ENCODE measurements at places on chromosomes 6 and 20.

- DNase-seq, result no peak
Measured at GRCh38 chr6:128241216-128241615, 279.2 kb downstream of the PTPRK start.

DNA sequence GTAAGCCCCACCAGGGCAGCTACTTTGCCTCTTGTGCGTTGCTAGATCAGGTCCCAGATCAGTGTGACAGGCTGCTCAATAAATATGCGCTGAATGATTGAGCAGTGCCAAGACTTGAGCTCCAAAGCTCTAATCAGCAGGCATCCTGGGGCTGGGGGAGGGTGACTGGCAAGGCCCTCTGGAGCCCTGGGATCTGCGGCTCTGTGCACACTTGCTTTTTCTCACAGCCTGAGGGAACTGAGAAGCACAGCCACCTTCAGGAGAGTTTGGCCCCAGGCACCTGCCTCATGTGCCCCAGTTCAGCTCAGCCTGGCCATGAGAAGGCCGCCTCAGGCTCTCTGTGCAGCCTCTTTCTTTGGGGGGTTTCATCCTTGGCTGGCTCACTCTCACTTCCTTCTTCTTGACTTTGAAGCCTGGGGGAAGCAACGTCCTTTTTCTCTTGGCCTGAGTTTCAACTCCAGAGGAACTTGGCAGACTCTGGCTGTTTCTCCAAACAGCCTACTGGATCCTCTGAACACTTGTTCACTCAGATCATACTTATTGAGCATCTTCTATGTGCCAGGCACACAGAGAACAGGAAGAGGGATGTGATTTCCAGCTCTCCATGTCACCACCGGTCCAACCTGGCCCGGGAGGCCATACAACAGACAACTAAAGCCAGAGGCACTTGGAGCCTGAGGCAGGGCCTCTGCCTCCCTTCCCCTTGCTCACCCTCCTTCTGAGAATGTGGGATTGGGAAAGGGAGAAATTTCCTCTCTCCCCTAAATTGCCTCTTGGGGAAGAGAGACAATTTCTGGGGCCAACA lies 114.0 kb downstream of the VEGFA start:
- no peak for DNase-seq

GRCh38 chr20:4063631-4064030 lies 48.3 kb upstream of the RNF24 start:
- no peak for DNase-seq

DNA sequence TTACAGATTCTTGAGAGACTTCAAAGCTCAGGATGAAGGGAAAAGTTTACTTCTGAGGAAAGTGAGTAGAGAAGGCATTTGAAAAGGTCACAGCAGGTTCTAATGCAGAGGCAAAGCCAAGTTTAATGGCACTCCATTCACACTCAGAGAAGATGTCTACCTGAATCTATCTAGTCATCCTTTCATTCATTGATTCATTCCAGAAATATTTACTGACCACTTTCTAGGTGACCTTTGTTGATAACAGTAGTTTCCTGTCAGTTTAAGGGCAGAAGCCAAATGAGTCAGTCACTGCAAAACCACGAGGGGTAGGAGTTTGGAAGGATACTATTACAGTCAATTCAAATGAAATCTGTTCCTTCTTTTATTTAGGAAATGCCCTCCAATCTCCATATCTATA lies 30.8 kb downstream of the FBXO5 start:
- peak; percentile 39 for DNase-seq

- DNase-seq, result no peak
Measured at GRCh38 chr6:167679790-167680604, 146.7 kb upstream of the AFDN start.

DNA sequence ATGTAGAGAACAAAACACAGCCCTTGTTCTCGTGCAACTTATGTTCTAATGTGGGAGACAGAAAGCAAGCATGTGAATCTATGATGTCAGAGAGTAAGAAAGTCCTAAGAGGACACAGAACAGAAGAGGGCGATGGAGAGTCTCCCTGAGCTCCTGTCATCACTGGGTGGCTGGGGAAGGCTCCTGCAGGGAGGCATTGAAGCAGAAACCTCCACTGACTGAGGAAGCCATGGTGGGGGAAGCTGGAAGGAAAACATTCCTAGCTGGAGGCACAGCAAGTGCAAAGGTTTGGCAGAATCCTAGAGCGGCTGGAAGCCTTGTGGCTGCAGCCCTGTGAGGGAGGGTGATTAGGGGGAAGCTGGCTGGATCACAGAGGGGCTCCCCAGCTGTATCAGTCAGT lies 248.0 kb downstream of the CDH26 start:
- peak; percentile 55 for DNase-seq

GRCh38 chr20:38452880-38453624 lies 17.9 kb upstream of the SNHG17 start:
- peak; percentile 64 for DNase-seq

GRCh38 chr6:149028767-149029405 lies 282.1 kb downstream of the UST start:
- DNase-seq, result peak; percentile 95

DNA sequence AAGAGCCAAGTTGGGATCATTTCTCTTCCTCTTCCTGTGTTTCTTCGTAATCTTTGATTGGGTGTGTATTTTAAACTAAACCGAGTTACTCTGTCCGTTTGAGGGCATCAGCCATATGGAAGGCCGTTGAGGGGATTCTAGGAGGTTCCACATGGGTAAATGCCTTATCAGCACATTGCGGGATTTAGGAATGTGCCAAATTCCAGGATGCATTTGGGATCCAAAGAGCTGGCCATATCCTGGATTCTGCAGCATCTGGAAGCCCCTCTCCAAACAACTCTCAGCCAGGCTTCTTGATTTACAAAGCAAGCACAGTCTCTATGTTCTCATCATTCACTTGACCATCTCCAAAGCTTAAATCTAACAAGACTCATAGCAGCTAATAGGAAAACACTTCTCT lies 67.6 kb upstream of the RIN2 start:
- no peak for DNase-seq

DNA sequence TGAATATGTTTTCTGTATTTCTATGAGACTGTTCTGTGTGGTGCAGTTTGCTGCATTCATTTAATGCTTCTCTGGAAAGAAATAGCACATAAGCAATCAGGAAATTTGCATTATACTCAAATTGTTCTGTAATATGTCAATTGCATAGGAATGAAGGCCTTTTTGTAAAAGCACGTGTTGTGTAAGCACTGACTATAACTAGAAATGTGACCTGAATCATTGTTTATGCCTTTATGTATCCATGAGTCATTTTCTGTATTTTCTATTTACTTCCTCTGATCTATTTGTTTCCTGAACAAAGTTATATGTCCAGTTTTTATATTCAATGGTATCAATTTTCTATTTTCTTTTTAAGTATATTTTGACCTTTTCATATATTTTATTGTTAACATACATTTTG lies 1455.3 kb downstream of the GRIK2 start:
- no peak for DNase-seq

DNA sequence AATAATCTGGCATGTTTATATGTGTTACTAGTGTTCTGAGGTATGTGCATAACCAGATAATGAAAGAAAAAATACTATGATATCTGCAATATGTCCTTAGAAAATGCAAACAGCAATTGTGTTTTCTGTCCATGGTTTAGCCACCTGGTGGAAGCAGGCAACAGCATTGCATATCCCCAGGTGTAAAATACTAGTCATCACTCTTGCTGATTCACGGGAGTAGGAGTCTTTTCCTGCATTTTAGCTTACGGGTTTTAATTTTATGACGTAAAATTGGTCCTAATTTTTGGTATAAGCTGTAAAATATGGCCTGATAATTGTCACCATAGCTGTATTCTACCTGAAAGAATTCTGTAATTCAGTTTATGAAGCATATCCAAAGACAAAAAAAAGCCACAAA lies 2.5 kb downstream of the RNF182 start:
- no peak for DNase-seq

DNA sequence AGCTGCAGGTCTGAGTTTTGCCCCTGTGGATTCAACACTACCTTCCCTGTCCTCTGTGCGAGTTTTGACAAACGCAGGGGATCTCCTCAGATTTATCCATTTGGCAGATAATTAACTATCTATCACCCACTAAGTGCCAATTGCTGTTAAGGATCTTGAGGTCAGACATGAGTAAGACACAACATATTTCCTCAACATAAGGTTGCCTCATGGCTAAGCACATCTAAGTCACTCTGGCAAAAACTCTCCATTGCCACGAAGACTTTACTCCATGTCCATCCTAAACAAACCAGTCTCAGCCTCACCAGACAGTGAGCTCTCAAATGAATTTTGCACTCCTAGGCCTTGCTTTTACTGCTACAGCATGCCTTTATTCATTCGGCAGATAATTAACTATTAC lies 408.4 kb downstream of the MAFB start:
- DNase-seq, result no peak

DNA sequence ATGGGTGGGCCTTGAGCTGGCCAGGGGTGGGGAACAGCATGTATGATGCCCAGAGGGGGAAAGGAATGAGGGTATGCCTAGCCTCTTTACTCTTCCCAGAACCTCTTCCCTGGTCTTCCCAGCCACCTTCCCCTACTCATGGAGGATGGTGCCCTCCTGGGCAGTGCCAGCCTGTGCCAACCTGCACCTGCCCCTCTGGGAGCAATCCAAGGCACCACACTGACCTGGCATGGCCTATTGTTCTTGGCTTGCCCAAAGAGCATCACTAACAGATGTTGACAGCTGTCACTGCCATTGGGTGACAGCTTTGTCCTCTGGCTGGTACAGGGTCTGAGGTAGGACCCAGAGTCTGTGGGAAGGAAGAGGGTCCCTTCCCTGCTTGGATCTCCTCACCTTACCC lies 12.9 kb downstream of the LPIN3 start:
- no peak for DNase-seq

GRCh38 chr6:123091091-123091895 lies 95.3 kb downstream of the CLVS2 start:
- peak; percentile 86 for DNase-seq

DNA sequence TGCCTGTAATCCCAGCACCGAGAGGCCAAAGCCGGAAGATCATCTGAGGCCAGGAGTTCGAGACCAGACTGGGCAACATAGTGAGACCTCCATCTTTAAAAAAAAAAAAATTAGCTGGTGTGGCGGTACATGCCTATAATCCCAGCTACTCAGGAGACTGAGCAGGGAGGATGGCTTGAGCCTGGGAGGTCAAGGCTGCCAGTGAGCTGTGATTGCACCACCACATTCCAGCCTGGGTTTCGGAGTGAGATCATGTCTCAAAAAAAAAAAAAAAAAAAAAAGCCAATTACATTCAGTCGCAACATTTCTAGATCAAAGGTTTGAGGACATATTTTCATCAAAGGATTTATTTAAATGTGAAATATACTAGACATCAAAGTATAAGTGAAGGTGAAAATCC lies 32.0 kb upstream of the EDN1 start:
- DNase-seq, result no peak

DNA sequence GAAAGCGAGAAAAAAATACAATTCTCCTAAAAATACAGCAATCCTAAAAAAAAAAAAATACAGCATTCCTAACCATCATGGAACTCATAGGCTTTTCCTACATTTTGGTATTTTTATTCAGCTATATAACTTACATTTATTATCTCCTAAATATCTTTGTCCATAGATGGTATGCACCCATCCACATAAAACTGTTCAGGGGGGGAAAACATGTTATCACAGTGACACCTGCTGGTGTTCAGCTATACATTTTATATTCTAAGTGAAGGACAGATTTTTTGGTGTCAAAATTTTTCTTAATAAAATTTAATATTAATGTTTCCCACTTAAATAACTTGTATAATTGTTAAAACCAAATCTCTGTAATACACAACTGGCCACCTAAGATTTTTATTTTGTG lies 58.0 kb downstream of the BLOC1S5 start:
- DNase-seq, result peak; percentile 49

GRCh38 chr6:149194820-149195558 lies 122.5 kb upstream of the TAB2 start:
- DNase-seq, result no peak

DNA sequence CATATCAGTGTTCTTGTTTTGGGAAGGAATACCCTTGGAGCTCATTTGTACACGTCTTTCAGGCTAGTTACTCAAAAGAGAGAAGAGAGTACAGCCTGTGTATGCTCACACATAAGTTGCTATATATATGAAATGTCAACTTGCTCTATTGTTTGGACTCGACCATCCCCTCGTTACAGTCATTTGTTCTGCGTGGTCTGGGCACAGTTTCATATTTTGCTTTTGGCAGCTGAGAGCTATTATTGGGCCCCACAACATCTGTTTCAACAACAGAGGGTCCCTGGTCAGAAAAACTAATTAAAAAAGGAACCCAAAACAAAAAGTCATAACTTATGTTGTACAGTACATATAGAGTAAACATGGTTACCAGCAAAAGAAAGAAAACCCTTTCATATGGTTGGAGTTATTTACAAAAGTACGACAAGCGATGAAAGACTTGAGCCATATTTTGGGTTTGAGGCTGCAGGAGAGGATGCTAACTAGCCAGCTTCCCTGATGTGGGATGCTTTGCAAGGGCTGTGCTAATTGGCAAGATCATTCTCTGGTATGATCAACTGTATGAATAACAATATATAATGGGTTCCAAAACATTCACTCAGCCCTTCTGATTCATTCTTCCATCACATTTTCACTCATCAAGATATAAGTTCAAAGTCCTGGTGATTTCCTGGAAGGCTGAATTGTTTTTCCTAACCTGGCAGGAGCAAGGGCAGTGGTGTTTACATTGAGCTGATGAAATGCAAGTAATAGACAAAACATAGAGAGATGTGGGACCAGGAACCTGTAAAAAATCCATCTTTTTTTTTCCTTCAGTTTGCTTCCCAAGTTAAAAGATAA lies 137.9 kb downstream of the RPS12 start:
- DNase-seq, result no peak

GRCh38 chr20:64157878-64158277 lies 6.4 kb upstream of the MYT1 start:
- DNase-seq, result no peak

DNA sequence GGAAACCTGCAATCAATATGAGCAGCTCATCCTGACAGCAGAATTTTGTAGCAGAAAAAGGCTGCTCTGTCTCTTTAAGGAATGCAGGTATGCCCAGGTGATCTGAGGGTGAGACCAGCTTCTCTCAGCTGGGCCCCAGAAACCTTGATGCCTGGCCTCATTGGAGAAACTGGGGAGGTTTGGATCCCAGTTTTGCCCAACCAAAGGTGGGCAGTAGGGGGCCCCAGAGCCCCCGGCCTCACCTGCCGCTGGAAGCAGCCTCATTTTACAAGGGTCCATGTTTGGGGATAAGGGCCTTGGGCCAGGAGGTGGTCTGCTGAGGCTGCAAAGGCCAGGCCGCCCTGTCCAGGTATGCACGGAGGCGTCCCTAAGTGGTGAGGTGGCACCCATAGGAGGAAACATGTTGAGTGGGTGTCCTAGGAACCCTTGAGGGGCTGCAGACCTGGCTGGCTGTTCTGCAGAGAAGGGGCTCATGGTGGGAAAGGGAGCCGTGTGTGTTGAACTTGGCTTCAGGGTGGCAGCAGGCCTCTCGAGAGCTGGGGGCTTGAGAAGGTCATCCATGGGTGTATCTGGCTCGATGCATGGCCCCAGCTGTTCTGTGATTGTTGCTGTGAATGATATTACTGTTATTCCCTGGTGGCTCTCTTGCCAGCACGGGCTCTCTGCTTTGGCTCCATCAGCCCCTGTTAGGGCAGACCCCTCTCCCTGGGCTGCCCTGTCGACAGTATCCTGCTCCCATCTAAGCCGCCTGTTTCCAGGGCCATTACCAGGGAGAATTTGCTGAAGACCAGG lies 208.4 kb downstream of the CDH4 start:
- no peak for DNase-seq

GRCh38 chr6:149852180-149852579 lies 12.0 kb downstream of the LRP11 start:
- DNase-seq, result peak; percentile 58

Measured in astrocyte of the spinal cord (primary cell).